Osteoblast (primary cell): ENCODE measurements at places on chromosomes 5 and 9.

DNA sequence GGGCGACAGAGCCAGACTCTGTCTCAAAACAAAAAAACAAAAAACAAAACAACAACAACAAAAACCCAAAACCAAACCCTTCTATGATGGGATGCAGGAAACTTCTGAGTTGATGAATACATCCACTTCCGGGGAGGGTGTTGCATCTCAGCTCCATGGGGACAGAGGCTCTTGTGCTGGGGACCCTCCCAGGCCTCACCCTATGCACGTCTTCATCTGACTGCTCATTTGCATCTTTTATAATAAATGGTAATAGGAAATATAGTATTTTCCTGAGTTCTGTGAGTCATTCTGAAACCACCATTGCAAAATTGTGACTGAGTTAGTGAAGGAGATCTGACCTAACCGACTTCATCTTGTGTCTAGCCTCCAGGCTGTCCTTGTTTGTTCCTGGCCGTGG lies 109.5 kb upstream of the SLC28A3 start:
- no peak for DNase-seq

DNA sequence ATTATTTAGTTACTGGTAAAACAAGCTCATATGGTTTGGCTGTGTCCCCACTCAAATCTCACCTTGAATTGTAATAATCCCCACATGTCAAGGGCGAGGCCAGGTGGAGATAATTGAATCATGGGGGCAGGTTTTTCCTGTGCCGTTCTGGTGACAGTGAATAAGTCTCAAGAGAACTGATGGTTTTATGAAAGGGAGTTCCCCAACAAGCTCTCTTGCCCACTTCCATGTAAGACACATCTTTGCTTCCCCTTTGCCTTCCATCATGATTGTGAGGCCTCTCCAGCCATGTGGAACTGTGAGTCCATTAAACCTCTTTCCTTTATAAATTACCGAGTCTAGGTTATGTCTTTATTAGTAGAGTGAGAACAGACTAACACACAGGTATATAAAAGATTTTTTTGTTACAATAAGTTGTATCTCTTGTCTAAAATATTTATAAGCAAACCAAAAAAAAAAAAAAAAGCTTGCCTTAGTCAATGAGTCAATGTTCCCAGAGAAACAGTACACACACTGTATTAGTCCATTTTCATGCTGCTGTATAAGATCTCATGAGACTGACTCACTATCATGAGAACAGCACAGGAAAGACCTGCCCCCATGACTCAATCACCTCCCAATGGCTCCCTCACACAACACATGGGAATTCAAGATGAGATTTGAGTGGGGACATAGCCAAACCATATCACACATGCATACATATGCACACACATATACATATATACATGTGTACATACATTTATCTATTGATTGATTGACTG lies 138.3 kb downstream of the BASP1 start:
- DNase-seq = no peak

GRCh38 chr9:104658496-104659195 lies 35.7 kb upstream of the OR13D1 start:
- peak; percentile 22 for DNase-seq

DNA sequence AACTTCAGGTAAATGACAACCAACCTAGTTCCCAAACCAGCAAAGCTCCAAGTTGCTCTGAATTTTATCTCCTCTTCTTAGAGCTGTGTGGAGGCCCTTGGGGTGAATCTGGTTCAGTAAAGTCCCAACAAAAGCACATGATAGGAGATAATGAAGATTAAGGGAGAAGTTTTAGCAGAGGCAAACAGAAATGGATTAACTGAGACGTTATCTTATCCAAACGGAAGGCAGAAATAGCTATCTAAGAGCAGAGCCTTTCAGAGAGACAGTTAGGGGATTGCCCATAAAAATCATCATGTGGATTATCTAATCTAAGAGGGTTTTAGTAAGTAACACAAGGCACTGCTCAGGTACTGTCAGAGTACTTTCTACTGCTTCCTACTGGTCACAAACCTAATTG lies 183.9 kb upstream of the ZNF618 start:
- no peak for DNase-seq

- DNase-seq = no peak
Measured at GRCh38 chr9:7284117-7284516, 515.5 kb downstream of the DMAC1 start.

DNA sequence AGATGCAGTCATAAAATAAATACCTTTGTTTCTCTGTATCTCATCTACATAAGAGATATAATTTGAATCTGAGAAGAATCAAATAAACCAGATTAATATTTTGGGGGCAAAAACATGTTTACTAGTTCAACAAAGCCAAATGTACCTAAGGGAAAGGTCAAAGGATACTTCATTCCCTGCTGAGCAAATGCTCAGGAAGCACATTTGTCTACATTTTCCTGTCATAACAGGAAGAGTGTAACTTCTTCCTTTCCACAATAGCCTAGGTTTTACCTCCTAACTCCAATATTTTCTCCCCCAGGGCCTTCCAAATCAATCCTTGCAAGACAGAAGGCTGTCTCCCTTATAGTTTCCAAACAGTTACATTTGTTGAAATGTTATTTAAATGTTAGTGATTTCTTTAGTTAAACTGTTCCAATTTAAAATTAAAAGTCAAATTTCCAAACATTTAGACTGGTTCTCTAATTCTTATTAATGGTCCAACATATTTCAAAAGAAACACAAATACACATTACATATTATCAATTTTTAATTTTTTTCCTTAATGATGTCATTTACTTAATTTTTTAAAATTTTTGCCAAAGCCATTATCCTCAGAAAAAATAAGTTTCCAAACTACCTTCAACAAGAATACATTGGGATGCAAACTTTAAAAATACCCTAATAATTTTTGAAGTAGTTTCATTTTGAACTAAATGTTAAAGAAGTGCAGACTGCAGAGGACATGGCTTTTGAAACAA lies 67.8 kb downstream of the MEF2C start:
- no peak for DNase-seq

DNA sequence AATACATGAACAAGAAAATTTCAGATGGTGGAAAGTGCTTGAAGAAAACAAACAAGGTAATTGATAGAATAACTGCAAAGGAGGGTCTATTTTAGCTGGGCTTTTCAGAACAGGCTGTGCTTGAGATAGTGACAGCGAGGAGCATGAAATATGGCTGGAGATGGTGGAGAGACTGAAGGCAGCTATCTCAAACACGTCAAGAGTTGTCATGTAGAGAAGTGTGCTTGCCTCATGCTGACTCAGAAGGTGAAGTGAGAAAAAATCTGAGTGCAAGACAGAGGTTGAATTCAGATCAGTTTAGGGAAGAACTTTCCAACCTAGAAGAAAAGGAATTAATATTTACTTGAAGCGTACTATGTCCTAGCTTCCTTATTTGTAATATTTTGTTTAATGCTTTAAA lies 115.5 kb upstream of the RANBP3L start:
- no peak for DNase-seq

DNA sequence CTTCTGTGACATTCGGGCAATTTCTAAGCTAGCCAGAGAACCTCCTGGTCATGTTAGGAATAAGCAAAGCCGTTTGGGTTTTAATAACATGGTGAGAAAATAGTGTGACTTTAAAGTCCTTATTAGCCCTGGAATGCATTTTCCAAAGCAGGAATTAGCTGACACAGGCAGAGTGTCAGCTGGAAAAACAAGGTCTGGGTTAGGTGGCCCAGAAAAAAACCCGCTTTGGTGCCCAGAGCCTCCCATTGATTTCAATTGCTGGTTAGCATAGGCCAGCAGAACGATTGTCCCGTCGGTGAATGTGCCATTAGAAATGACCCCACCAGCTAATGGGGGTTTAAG lies 62.1 kb upstream of the CPEB4 start:
- no peak for DNase-seq

DNA sequence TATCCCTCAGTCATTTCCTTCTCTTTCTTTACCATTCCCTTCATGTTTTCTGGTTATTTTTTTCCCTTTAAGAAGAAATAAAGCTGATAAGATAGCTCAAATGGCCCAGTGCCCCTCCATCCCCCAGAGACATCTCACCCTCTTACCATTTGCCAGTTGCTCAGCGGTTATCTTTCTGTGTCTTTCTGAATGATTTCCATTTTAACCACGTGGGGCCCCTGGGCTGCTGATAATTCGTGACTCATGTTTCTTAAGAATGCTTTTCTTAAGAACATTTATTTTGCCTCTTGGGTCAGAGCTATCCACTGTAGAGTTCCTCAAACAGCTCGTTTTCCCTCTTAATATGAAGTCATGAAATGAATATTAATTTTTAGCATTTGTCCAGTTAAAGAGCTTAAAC lies 147.8 kb downstream of the MAST4 start:
- DNase-seq = peak; percentile 86

GRCh38 chr9:37466037-37466709 lies 923 bp upstream of the ZBTB5 start:
- peak; percentile 55 for DNase-seq

GRCh38 chr9:131188976-131189375 lies 63.6 kb downstream of the NUP214 start:
- no peak for DNase-seq

DNA sequence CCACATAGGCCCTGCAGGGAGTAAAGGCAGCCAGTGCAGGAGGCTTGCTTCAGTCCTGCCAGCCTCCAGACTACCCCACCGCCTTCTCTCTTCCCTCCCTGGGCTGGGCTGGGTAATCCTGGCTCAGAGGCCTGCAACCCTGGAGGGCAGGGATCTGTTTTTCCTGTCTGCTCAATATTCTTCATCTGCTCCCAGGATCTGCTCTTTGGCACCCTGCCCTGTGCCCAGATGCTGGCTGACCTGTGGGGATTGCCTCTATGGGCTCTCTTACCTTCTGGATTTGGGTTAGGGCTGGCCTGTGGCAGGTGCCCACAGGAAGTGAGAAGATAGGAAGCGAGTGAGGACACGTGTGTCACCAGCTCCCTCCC lies 7.3 kb upstream of the ANGPTL2 start:
- no peak for DNase-seq

- peak; percentile 59 for DNase-seq
Measured at GRCh38 chr9:130843049-130843908, 8.2 kb downstream of the ABL1 start.

- DNase-seq = peak; percentile 95
Measured at GRCh38 chr5:172800088-172800551, 29.1 kb upstream of the DUSP1 start.

DNA sequence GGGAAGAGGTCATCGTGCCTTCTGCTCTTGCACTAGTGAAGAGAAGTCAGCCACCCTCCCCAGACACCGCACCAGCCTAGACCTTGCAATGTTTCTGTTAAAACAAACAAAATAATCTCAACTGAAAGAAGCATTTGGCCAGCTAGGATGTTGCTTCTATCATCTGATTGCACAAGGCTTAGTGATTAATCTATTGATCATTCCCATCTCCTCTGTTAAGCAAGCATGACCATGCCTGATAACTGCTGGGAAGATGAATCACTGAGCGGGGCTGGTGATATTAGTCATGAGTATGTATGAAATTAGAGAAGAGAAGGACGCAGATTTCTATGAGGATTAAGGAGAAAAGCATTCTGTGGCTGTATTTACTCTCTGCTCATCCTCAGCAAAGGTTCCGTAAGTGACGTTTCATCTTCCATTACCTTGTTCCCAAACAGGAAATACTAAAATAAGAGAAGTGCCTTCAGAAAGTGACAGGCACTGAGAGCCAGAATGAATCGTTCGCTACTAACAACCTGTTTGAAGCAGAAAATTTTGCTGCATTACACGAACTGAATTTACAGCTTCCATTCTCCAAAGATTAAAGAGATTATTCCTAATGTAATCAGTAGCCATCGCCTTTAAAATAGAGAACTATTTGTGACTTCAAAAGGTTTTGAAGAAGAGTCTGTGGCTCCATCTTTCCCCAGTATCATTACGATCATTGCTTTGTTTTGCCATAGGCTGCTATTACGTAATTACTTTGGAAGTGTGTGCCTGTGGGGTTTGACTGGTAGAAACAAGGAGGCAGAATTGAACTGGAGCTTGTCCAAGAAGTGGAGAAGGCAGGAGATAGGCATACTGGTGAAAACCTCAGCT lies 219.1 kb downstream of the MED10 start:
- peak; percentile 85 for DNase-seq

GRCh38 chr5:44900273-44900954 lies 91.7 kb downstream of the MRPS30 start:
- no peak for DNase-seq

DNA sequence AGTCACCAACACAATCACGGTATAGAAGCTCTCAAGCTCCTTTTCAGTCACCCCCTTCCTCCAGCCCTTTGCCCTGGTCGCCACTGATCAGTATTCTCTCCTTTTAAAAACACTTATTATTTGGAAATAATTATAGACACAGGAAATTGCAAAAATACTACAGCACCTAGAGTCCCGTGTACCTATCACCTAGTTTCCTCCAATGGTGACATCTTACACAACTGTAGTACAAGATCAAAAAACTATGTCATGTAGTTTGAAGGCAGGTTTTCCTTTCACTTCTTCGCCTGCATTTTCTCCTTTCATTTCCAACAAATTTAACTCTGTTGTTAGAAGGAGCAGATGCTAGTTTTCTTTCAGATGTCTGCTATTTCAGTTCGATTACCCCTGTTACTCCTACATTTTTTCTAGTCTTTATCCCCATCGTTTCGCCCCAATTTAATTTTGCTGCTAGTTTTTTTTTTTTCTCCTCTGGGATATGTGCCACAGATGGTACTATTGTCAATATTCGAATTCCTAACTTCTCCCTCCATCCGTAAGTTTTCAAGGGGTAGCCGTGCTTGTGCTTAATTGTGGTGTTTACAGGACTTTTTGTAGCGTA lies 612 bp upstream of the ATG10 start:
- no peak for DNase-seq

- no peak for DNase-seq
Measured at GRCh38 chr5:135223404-135223803, 175.6 kb downstream of the MACROH2A1 start.

GRCh38 chr9:110029429-110029955 lies 178.5 kb downstream of the C9orf152 start:
- no peak for DNase-seq

DNA sequence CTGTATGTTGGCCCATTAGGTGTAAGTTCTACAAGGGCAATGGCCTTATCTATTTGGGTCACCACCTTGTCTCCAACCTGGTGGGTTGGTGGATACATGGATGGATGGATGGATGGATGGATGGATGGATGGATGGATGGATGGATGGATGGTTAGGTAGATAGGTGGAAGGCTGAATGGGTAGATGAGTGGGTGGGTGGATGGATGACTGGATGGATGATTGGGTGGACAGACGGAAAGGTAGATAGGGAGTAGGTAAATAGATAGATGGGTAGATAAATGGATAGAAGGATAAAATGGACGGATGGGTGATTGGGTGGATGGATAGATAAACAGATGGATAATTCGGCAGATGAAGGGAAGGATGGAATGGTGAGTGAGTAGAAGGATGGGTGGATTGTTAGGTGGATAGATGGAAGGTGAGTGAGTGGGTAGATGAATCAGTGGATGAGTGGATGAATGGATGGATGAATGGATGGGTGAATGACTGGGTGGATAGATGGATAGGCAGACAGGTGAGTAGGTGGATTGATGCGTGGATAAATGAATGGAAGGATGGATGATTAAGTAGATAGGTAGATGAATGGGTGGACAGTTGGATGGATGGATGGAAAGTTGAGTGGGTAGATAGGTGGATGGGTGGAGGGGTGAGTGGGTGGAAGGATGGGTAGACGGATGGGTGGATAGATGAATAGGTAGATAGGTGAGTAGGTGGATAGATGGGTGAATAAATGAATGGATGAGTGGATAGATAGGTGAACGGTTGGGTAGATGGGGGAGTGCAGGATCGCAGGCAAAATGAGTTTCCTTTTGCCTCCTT lies 83.1 kb upstream of the FBXW11 start:
- peak; percentile 21 for DNase-seq
